ENCODE measurements at places on chromosomes 7 and 10.
A peak's percentile ranks its signal among the peaks of the same experiment; 100 is the strongest.

GRCh38 chr7:65369843-65370242 is 3.8 kb upstream of the ZNF92 start:
- DNase-seq, result no peak

- no peak for DNase-seq
Observed at GRCh38 chr10:78947226-78947625, 121.5 kb upstream of the ZMIZ1 start.

DNA sequence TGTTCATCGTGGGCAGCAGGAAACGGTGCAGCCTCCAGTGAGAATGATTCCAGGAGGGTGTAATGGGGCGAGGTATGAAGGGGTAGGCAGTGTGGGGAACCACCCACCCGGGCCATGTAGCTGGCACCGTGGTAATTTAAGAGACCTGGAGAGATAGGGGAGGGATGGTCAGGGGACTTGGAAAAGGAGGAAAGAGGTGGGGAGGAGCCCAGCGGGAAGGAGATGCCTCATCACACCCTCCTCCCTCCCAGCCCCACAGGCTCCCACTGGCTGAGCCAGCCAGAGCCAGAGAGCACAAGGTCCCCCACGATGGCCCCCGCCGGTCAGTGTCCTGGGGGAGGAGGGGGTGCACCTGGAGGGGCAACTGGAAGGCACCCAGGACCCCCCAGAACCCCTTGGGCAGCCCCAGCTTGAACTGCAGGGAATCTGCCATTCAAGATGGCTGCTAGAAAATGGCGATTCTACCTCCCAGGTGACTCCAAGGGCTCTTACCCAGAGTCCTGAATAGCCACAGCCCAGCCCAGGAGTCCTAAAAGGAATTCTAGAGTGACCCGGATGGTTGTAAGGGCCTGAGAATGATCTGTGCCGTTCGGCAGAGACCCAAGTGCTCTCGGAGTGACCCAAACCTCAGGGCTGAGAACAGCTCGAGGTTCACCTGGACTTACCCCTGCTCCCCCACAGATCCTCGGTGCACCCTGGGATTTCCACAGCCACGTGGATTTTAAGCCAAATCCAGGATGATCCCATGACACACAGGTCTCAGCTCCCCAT is 28.8 kb downstream of the CALML3 start:
- DNase-seq, result no peak

- no peak for DNase-seq
Observed at GRCh38 chr7:9891056-9891455, 1082.6 kb upstream of the PHF14 start.

GRCh38 chr7:157628456-157628855 is 291.7 kb downstream of the DNAJB6 start:
- DNase-seq, result no peak

DNA sequence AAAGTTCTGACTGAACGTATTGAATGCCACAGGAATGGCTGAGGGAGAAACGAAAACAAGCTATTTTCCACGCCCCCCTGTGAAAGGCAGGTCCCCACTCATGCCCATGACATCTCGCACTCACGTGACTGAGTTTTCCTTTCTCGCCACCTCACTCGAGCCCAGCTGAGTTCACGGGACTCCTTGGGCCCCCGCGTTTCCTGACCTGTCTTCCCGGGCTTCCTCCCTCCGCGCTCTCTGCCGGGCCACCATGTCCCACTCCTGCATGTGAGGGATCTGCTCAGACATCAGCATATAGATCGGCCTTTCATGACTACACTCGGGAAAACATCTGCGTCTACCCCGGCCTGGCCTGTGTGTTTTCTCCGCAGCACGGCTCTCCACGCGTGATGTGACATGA is 226.0 kb upstream of the ADARB2 start:
- DNase-seq, result no peak

GRCh38 chr10:114908896-114909295 is 29.1 kb upstream of the TRUB1 start:
- DNase-seq, result no peak

GRCh38 chr10:133179651-133180050 is 19.6 kb downstream of the KNDC1 start:
- no peak for DNase-seq

- no peak for DNase-seq
Observed at GRCh38 chr7:22696541-22697228, 30.3 kb upstream of the IL6 start.

DNA sequence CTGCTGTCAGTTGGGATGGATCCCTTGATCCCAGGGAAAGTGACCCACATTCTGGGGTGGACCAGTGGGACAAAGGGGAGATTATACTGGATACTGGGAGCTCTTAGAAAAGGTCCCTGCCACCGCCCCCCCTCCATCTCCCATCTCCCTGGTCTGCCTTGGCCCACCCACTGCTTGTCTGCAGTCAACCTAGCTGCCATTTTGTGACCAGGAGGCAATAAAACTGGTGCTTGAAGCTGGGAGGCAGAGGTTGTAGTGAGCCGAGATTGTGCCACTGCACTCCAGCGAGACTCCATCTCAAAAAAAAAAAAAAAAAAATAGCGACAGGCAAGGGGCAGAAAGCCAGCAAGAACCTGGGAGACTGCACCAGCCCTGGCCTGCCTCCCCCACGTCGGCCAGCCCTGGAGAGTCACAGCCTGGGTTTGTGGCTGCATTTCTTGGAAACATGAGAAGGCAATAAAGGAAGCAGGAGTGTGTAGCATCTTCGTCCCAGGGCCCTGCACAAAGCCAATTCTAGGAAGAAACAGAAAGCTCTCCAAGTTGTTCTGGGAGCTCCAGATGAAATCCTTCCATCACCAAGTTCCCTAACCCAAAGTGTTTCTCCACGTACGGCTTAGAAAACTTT is 4.7 kb upstream of the ARPC1B start:
- DNase-seq, result no peak

GRCh38 chr7:151868396-151869108 is 8.4 kb downstream of the PRKAG2 start:
- no peak for DNase-seq

GRCh38 chr7:18353339-18353738 is 142.2 kb upstream of the HDAC9 start:
- no peak for DNase-seq

DNA sequence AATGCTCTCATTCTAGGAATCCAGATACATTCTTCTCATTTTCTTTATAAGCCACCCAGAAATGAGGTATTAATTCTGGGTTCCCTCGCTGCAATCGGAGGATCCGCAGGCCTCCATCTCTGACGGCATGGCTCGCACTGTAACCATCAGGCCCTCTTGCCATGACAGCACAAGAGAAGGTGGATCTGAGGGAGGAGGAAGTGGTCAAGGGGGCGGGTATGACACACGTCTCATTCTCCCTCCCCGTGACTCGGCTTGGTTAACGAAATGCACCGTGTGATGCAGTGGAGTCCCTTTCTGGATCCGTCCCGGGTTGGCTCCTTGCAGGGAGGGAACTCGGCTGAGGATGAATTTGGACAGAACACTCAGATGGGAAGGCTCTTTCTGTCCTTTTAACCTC is 280.2 kb downstream of the TCERG1L start:
- DNase-seq, result no peak

DNA sequence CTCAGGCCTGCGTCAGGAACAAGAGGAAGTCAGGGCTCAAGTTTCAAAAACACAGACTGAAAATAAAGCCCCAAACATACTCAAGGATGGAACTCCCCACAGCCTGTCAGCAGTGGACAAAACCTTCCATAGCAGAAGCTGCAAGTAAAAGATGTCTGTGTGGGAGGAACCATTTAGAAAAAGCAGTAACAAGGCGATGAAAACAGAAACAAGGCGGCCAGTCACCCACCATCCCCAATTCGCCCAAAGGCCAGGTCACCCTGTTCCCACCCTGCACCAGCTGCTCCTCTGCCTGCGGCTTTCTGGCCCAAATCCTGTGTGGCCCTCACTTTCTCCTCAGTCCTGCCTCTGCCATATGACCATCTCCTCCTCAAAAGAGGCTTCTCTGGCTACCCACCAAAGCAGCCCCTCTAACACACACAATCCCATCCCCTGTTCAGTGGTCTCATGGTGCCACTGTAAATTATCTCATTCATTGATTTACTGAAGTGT is 27.8 kb downstream of the KCNMA1 start:
- no peak for DNase-seq

- DNase-seq, result no peak
Observed at GRCh38 chr7:890868-891267, 14.5 kb downstream of the GET4 start.

DNA sequence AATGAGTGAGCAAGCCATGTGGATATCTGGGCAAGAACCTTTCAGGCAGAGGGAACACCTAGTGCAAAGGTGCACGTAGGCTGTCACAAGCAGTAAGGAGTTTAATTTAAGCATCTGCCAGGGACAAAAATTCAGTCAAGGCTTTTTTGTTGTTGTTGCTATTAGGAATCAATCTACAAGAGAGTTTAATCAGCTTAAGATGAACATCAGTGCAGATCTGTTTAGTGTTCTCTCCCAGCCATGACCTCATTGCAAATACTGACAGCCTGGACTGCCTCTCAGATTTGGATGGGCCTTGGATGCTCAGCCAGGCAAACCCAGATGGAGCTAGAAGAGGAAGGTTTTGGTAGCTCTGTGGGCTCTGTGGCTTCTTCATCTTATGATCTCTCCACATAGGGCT is 3.3 kb upstream of the GLCCI1 start:
- no peak for DNase-seq

- no peak for DNase-seq
Observed at GRCh38 chr10:3652886-3653285, 132.1 kb downstream of the KLF6 start.

GRCh38 chr10:24483701-24484100 is 240.0 kb downstream of the ARHGAP21 start:
- DNase-seq, result peak; percentile 36

DNA sequence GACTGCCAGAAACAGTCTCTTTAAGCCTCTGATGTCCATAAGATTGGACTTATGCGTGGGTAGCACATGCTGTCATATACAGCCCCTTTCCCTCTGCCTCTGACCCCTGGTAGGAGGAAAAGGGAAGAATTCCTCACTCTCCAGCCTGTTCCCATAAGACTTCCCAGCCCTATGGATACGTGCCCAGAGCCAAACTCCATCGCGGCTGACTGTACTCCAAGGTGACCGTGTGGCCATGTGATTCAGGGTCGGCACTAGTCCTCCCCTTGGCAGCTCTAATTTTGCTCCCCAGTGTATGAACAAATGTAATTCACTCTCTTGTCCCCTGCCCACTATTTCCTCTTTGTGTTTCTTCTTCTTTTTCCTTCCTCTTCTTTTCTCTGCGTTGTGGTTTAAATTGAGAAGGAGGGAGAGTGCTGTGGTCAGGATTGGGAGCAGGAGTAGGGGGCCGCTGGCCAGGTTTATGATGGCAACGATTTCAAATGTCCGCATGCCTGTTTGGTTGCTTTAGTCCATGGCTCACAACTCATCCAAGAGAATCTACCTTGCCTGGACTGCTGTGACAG is 43.8 kb downstream of the PRLHR start:
- DNase-seq, result no peak

DNA sequence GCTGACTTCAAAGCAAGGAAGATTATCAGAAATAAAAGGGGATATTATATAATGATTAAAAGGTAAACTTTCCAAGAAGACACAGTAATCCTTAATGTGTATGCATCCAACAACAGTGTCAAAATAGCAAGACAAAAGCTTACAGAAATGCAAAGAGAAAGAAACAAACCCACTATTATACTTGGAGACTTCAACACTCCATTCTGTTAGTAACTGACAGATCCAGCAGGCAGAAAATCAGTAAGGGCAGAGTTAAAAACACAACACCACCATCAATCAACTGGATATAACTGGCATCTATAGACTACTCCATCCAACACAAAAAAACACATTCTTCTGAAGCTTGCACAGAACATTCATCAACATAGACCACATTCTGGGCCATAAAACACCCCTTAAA is 103.8 kb downstream of the OR13A1 start:
- DNase-seq, result no peak

GRCh38 chr10:13716081-13717071 is 129.6 kb downstream of the PRPF18 start:
- no peak for DNase-seq

- DNase-seq, result no peak
Observed at GRCh38 chr10:33441561-33441960, 107.1 kb upstream of the NRP1 start.

DNA sequence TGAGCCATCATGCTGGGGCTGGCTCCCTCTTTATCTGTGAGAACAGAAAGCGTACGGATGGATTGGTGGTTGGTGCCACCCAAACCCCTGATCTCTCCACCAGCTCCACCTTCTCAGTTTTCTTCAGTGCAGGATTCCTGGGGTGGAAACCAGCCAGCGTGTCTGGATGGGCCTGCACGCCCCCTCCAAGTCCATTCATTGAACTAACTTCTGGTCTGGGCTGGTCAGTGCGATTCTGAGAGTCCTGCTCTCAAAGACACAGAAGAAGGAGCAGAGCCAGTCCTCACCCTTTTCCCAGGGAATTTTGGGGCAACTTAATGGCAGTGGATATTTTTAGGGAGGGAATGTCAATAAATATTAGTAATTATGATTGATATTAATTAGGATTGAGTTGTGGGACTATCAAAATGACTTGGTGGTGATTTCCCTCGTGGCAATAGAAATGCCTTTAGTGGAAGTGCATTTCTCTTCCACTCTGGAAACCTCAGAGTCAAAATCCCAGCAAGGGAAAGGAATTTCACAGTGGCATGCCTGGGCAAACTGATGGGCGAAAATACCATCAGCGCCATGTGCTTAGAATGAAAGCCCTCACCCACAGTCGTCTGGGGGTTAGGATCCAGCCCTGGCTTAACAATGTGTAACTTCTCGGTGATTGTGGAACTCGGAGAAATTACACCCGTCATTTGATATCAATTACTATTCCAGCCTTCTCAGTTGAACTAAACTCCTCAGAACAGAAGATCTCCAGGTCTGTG is 69.3 kb upstream of the EEPD1 start:
- no peak for DNase-seq

DNA sequence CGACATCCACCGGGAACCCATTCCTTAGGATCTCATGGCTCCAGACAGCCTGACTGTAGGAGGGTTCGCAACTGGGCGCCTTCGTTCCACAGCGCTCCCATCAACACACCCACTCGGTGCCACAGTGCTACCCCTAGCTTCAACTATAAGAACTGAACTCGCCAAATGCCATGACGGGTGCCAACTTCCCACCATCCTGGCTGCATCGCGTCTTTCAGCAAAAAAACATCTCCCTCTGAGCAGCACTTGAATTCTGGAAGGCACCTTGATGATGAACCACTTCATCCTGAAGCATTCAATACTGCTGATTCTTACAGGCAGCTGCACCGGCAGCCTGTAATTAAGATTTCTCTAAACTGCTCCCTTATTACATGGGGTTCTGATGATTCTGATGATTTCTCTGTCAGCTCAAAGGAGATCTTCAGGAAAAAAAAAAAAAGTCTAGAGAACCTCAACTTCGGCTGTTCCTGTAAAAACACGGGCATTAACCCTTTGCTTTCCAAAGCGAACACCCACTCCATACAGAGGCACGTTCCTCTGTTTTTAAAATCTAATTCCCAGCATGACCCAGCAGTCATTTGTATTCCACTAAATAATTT is 1.3 kb downstream of the CYTH3 start:
- DNase-seq, result no peak

DNA sequence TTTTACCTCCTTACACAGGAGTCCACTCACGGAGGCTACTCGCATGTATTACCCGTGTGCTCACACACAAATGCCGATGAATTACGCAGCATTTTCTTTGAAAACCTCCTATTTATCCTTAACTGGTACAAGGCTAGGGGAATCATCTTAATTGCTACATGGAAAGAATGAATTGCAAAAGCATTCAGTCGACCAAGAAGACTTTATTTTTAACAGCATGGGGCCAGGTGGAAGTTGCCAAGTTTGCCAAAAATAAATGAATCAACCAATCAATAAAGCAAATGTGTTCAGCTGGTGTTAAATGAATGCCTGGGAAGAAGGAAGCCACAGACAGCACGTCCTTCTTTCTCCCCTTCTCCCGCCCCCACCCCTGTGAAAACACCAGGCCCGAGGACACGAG is 55.8 kb downstream of the CTBP2 start:
- no peak for DNase-seq

GRCh38 chr10:114995468-114996247 is 57.7 kb downstream of the TRUB1 start:
- no peak for DNase-seq
